Nucleus accumbens (tissue), 56 donors: ENCODE measurements at places on chromosomes 3 and 15.

- DNase-seq, result no peak
Measured at GRCh38 chr3:170372190-170372879, 14.8 kb downstream of the SKIL start.

GRCh38 chr15:98745650-98746374, 97.5 kb downstream of the IGF1R start:
- no peak for DNase-seq

GRCh38 chr15:69754313-69754712, 301.7 kb downstream of the RPLP1 start:
- no peak for DNase-seq

DNA sequence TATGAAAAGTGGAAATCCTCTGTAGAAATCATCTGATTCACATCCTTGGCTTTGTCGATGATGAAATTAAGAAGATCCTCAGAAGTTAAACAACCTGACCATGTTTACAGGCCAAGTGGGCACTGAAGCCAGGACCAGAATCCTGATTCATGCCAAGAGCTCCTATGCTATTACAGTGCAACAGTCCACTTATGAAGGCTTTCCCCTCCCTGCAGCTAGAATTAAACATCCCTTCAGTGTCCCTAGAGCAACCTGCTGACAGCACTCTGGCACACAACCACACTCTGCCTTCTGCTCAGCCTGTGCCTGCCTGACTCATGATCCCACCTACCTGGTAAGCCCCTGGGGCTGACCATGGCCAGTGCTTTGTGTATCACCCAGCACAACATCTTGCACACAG, 33.8 kb downstream of the TXNRD3 start:
- no peak for DNase-seq

DNA sequence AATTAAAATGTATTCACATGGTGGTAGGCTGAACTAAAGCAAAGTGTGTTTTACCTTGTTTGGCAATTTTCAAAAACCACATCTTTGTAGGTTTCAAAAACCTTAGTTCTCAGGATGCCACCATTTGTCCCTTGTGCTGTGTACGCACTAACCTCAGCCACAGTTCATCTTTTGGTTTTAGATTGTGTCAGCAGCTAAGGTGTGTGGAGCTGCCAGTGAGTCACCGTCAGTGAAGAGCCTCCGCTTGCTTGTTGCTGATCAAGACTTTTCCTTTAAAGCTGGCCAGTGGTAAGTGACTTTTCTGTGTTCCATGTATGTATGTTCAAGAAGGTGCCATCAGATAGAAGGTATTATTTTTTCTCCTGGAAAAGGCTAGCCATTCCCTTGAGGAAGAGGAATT, 21.1 kb downstream of the OXNAD1 start:
- DNase-seq, result no peak

- DNase-seq, result no peak
Measured at GRCh38 chr15:65906396-65906795, 37.1 kb downstream of the RAB11A start.

GRCh38 chr3:187165144-187165543, 25.8 kb upstream of the RPL39L start:
- no peak for DNase-seq
